Calu3 (cell line): ENCODE measurements at places on chromosomes 1 and 21.

GRCh38 chr1:46802901-46803574 lies 4.2 kb downstream of the CYP4B1 start:
- no peak for DNase-seq

DNA sequence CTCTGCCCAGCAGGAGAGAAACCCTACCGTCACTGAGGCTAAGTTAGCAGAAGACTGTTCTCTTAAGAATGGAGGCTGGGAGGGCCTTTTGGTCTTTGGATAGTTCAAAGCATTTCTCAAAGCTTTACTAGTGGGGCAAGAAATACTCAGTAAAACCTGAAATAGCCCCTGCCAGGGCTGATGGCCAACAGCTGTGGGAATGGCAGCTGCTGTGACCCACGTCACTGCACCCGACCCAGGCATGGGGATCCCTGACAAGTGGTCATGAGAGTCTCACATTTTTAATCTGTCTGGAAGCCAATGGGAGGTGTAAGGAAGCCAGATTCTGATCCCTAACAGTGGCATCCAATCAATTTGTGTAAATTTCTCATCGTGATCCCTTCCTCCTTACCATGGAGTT lies 44.5 kb upstream of the ENAH start:
- DNase-seq = no peak

DNA sequence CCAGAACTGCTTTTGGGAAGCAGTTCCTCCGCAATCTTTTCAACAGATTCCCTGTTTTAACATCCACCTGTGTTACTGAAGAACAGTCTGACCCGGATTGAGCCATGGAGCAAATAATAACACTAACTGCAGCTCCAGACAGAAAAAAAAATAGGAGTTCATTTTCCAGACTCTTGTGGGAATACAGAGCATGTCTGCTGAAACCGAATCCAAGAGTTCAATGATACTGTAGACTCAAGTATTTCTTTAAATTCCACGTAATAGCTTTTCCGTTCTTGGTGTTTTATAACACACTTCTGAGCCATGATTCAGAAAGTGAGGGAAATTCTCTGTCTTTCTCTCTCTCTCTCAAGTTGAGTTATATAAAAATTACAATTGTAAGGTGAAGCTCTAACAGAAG lies 60.6 kb downstream of the DDAH1 start:
- DNase-seq = no peak

GRCh38 chr1:222920169-222920568 lies 105.3 kb downstream of the DISP1 start:
- DNase-seq = no peak

DNA sequence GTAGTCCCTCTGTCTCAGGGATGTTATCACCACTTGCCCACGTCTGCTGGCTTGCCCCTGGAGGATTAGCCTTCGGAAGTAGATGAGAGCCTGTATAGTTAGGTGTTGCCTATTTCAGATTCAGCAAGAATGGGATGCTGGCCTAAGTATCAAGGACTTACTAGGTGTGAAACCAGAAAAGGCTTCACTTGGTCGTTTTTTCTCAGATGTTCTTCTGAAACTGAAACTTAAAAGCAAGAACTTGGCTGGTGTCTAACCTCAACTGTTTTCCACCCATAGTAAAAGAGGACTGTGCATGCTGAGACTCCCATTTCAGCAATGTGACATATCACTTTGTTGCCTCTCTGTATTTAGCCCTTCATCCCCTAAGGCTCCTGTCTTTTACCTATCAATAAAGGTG lies 67.0 kb upstream of the LRRC53 start:
- DNase-seq = no peak

DNA sequence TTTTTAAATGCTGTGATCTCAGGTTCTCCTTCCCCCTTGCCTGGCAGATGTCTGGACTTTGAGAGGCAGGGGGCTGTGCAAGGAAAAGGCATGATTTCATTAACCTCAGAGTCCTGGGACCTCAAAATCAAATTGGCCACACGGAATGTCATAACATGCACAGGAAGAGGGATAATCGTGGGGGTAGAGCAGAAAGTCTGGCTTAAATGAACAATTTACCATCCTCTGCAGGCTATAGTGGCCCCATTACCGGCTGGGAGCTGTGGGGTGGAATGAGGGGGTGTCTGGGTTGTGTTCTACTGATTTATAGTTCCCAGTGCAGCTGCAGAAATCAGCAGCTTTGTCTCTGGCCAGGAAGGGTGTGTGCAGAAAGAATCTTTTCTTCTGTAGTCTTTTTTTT lies 10.8 kb downstream of the OPRD1 start:
- no peak for DNase-seq

- no peak for DNase-seq
These were observed 341.3 kb downstream of the DSCAM start for GRCh38 chr21:40505681-40506080.

- no peak for DNase-seq
These were observed 11.5 kb upstream of the HCRTR1 start for GRCh38 chr1:31605908-31606427.

DNA sequence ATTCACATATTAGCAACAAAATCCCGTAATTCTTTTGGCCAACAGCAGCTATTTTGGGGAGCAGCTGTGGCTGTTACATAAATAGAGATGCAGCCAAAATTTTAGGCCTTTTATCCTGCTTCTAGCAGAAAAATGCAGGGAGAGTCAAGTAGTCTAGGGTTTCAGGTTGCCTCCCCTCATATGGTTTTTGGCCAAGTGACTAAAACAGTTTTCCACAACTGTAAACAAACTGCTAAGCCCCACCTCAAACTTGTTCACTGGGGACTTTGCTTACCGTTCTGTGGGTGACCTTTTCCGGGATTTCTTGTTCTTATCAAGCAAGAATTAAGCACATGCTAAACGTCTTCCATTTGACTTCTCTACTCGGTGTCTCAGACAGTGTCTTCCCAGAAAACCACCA lies 133.4 kb downstream of the EDEM3 start:
- DNase-seq = no peak

GRCh38 chr1:167093846-167094516 lies at the start of gene STYXL2:
TSS of gene STYXL2 (plus strand) at chr1:167094075. CDS start at chr1:167094850, 775 bp downstream.
- DNase-seq = no peak

GRCh38 chr1:235246022-235246948 lies 81.7 kb downstream of the ARID4B start:
- no peak for DNase-seq

GRCh38 chr1:226882631-226883409 lies 12.4 kb downstream of the PSEN2 start:
- DNase-seq = no peak

DNA sequence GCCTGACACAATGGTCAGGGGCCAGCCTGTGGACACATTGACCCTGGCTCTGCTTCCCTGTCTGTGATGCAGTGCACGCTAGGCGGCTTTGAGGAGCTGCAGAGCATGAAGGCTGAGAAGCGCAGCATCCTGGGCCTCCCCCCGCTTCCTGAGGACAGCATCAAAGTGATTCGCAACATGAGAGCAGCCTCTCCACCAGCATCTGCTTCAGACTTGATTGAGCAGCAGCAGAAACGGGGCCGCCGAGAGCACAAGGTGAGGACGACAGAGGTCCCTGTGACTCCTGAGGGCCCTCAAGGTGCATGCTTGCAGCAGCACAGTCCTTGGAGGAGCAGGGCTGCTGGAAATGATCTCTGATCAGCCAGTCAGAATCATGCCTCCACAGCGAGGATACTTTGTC lies 8.6 kb downstream of the STRIP1 start:
- DNase-seq = no peak

DNA sequence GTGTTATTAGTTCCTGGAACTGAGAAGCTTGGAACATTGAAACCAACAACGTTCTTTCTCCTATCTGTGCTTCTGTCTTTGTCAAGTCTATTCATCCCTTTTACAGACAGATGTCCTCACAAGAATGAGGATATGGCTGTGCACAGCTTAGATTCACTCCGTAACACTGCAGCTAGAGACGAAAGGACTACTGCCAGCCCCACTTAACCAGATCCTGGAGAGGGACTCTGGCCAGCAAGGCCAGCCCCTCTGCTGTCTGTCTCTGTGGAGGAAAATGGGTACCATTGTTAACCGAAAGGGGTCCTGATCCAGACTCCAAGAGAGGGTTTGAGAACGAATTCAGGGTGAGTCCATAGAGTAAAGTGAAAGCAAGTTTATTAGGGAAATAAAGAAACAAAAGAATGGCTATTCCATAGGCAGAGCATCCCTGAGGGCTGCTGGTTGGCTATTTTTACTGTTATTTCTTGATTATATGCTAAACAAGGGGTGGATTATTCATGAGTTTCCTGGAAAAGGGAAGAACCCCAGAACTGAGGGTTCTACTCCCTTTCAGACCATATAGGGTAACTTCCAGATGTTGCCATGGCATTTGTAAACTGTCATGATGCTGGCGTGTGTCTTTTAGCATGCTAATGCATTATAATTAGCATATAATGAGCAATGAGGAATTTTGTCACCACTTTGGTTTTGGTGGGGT lies 17.4 kb upstream of the USP24 start:
- DNase-seq = no peak

DNA sequence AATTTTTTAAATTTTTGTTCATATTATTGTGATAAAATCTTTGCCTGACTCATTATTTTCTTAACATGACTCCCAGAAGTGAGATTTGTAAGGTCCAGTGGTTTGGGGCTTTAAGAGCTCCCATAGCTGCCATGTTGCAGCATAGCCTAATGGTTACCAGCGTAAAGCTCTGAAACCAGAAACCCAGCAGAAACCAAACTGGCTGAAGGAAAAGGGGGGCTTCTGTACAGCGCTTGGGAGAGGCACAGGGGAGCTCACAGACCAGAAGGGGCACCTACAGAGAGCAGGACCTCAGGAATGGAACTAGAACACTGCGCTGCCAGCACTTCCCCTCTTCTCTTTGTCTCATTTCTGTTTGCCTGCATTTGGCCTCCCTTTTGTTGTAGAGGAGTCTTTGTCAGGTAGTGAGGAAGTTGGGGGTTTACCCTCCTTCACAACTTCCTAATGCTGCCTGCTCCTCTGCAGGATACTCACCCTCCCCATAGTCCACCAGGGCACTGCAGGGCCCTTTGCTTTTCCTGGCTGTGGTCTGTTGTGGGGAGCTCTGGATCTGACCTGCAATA lies 2.6 kb upstream of the PYCR2 start:
- no peak for DNase-seq

DNA sequence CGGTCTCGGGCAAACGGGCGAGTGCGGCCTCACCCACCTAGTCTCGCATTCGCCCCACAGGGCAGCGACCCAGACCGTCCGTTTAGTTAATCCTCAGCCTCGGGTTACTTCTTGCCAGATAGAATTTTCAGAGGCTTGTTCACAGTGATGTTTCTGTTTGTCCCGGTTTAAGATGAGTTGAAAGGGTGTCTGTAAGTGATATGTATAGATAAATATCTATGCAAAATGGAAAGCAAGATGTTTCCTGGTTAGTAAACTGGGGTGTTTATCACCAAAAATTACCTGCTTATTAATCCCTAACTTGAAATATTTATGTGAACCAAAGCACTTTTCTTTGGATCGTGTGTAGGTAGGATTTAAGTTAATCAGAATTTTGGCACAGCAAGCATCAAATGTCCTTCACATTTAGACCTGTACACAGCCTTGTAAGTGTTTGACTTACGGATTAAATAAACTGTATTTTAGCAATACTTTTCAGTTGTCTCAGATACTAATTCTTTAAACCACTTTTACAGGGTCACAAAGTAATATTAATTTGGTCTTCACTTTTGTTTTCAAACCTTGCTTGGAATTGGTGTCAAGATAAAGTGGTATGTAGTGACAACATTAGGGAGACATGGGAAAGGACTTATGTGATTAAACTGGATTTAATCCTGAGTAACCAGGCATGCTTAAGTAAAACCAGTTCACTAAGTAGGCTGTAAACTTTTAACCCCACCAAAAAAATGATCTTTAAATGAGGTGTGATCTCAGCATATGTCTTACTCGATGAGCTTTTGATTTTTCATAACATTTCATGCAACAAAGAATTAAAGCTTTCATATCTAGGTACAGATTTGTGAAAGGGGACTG lies 914 bp downstream of the ZNF326 start:
- no peak for DNase-seq

- DNase-seq = no peak
These were observed 36.5 kb downstream of the LRRC8C start for GRCh38 chr1:89669441-89669840.
